Activated naive CD4-positive, alpha-beta T cell (primary cell): ENCODE measurements at places on chromosomes 1 and 21.

DNA sequence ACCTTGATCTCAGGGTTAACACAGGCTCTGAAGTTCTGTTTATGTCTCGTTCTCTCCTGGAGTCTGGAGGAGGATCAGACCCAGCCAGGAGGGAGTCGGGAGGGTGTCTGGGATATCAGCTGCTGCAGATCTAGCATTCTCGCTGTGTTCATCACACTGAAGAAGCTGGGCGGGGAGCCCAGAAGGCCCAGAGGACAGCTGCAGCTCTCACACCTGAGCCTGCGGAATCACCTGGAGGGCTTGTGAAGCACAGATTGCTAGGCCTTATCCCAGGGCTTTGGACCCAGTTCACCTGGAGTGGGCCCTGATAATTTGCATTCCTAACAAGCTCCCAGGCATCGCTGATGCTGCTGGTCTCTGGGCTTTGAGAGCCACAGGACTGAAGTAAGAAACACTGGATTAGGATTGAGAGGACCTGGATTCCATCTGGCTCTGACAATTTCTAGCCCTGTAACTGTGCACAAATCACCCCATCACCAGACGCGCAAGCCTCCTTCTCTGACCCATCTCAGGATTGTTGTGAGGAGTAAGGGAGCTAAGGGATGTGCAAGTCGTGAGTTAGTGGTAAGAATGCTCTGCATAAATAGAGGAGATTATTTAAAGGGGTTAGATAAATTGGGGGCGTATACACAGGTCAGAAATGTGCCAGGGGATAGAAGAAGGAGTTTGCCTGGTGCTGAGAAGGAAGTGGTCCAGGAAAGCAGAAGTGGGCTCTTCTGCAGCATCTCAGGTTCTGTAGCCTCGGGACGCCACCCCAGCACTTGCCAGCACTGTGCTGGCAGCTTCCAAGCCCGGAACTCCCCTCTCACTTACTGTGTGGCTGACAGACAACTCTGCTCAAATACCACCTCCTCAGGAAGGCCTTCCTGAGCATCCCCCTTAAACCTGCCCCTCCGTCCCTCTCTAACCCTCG, 19.1 kb downstream of the ABCA4 start:
- DNase-seq: no peak

DNA sequence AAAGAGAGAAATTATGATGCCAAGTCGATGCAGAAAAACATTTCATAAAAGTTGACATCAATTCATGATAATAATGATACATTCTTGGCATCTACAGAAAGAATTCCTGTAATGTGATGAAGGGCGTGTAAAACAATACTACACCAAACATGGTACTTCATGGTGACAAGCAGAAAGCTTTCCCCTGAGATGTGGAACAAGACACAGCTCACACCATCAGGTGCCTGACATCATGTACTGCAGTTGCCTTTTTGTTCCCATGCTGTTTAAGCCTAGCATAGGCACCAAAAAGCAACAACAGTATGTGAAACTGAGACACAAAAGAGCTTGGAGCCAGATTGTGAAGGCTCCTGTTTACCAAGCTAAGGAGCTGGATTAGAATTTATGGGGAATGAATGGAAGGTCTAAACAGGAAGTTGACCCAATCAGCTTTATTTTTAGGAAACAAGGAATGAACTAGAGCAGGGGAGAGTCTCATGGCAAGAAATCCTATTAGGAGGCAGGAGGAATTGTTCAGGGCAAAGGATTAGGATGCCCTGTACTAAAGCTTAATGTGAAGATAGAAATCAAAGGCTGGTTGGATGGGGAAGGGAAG, 67.2 kb downstream of the SYDE2 start:
- no peak for DNase-seq

DNA sequence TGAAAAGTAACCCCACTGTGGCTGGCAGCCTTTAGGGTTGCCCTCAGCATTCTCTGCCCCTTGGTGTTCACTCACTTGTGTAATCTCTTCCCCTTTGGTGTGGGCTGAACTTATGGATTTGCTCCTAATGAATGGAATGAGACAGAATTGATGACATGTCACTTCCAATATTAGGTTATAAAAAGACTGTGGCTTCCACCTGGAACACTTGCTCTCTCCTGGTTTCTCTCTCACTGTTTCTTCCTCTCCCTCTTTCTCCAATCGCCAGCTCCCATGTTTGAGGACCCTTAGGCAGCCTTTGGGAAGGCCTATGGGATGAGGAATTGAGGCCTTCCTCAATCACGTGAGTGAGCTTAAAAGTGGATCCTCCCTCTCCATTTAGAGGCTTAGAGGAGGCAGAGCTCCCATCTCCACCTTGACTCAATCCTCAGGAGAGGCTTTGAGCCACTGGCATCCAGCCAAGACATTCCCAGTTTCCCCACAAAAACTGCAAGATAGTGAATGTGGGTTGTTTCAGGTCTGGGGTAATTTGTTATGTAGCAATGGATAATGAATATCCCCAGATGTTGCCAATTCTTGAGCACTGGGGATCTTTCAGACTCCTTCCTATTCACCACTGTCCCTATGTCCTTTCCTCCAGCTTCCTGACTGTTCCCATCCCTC, 95.5 kb upstream of the CD34 start:
- no peak for DNase-seq

GRCh38 chr1:11563560-11564069, 84.7 kb downstream of the DISP3 start:
- no peak for DNase-seq

DNA sequence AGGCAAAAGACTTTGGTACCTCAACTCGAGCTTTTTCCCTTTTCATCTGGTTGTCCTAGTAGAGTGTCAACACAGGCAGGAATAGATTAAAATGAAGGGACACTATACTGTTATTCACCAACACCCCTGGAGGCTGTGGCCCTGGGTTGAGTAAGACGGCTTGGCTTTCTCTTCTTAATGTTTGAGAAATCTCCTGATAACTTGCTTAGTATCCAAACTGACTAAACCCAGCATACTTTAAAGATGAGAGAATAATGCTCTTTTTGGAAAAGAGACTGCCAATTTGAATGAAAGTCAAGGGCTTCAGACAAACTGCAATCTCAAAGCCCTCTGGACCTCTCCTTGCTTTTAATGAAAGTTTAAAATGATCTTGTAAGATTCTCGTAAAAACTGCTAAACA, 2.6 kb upstream of the SLC30A1 start:
- DNase-seq: no peak

- DNase-seq: no peak
These were observed 24.8 kb downstream of the IVNS1ABP start for GRCh38 chr1:185292237-185292636.

DNA sequence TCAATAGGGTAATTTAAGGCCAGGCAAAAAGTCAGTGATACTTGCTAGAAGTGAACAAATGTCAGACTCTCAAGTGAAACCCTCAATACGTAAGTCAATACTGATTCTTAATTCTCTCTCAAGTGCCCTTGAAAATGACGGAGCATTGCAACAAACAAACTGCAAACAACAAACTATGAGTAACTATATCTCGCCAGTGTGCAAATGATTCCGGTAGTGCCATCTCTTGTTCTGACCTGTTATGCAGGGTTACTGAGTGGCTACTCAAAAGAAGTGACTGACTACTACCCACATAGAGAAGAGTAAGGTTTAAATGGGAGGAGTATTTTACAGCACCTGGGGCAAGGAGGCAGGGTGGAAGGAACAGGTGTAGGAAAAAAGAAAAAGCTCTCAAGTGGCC, 1.6 kb downstream of the SLC19A2 start:
- DNase-seq: no peak

- DNase-seq: no peak
These were observed 13.5 kb downstream of the COL6A1 start for GRCh38 chr21:45994759-45995685.

DNA sequence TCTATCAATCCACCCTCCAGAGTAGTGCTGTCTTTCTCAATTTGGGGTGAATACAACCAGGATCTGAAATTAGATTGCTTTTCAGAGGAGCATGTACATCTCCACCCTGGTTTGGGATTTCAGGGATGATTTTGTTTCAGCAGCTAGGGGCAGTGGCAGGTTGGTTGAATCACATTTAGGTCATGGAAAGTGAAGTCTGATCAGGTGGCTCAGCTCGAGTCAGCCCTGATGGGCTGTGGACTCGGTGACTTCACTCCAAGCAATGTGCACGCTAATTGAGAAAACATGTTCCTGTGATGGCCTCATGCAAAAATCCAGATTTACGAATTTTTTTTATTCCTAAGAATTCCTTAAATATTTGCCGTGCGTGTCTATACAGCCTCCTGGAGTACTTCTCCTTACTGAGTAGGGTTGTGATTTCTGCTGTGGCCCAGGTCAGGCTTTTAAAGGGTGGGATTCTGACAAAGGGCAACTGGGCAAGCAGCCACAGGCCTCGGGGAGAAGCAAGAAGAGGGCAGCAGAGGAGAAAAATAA, 7.5 kb downstream of the NGF start:
- DNase-seq: no peak

DNA sequence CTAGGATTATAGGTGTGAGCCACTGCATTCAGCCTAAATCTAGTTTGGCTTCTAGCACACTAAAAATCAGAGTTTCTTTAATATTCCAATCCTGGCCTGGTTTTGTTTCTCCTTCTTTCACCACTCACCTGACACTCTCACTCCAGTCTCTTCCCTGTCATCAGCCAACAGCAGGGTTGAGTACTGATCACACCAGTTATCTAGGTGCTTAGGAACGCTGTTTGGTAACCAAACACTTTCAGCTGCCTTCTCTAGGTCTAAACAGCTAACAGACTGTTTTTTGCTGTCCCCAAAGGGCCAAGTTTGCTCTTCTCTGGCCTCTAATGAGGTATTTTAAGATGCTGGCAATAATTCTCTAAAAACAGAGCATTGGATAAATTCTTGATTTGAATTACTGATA, 17.7 kb upstream of the FRRS1 start:
- DNase-seq: no peak

- DNase-seq: no peak
These were observed 37.0 kb downstream of the TM2D1 start for GRCh38 chr1:61687901-61688300.

DNA sequence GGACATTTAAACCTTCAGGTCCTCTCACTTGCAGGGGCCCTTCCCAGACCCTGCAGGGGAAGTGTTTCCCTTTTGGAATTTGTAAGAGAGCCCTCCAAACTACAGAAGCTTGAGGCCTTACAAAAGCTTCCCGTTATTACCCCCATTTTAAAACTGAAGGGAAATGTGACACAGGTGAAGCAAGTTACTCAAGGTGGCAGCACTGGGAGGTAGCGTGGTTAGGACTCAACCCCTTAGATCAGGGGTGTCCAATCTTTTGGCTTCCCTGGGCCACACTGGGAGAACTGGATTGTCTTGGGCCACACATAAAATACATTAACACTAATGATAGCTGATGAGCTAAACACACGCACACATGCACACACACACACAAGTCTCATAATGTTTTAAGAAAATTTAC, 15.8 kb upstream of the ZC3H12A start:
- DNase-seq: no peak

DNA sequence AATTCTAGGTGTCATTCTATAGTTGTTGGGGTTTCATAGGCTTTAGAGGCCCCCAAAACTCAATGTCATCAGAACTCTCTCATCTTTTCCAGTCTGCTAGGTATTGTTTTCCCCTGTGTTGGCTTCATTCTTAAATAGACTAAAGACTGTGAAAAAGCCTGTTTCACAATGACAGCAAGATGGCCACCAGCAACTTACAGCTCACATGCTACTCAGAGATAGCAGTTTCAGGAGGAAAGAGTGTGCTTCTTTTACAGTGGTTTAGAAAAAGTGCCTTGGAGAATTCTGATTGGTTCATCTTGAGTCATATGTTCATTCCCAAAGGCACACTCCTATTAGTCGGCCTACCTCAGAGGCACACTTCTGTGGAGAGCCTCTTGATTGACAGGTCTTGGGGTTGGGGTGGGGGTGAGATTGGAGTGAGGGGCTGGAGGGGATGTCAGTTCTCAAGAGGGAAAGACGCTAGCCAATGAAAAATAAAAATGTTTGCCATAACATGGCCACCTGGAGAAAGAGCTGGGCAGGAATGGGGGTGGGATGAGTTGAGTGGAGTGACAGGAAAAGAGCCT, 8.5 kb downstream of the IL23R start:
- DNase-seq: no peak

DNA sequence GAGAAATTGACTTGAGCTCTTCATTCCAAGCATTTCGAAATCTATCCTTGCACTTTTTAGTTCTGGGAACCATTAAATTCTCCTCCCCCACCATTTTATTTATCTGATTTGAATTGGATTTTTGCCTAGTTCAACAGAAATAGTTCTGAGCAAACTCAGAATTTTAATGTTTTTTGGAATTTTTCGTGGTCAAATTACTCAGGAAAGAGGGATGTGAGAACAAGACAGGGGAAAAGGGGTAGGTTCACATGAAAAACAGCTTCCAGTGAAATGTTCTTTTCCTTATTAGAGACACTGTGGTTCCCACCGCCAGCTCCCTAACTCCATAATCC, 5.7 kb upstream of the ZNF697 start:
- no peak for DNase-seq
